ENCODE measurements at places on chromosomes 3 and 15.

GRCh38 chr15:74421302-74422245 is 12.2 kb downstream of the SEMA7A start:
- DNase-seq, result no peak

GRCh38 chr3:78801926-78802561 is 965.8 kb downstream of the ROBO1 start:
- no peak for DNase-seq

DNA sequence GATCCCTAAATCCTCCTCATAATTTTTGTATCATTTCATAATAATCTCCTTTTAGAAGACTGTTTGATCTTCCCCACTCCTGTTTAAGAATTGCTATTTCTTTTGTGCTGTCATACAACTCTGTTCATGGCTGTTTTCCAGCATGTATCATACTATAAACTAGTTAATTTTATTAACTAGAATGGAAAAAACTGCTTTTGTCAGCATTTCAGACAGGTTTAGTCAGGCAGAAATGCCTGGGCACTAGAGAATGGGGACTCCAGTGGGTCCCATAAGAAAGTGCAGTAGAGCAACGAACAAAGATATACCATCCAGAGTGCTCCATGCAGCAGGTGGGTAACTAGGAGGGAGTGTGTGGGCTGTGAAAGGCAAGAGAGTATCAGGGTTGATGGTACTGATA is 523.9 kb downstream of the PLOD2 start:
- no peak for DNase-seq

- no peak for DNase-seq
Observed at GRCh38 chr3:123429362-123430125, 19.3 kb downstream of the ADCY5 start.

- DNase-seq, result peak; percentile 61
Observed at GRCh38 chr3:43996379-43997301, 245.0 kb upstream of the TOPAZ1 start.

- DNase-seq, result no peak
Observed at GRCh38 chr3:146507331-146508120, 36.9 kb downstream of the PLSCR1 start.

DNA sequence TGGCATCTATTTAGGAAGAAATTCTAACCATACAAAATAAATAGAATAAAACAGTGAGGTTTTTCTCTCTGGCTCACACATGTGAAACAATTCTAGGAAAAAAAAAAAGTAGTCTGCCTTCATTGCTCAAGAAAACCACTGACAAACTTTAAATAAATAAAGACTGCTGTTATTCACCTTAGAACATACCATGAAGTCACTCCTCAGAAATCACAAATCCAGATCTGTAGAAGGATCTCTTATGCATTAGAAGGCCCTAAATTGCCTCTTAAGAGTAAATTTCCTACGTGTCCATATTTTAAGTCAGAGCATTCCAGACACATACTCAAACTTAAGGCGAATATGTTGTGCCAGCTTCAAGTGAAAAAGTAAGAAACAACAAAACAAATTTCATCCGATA is 217.3 kb downstream of the ZIC4 start:
- no peak for DNase-seq

DNA sequence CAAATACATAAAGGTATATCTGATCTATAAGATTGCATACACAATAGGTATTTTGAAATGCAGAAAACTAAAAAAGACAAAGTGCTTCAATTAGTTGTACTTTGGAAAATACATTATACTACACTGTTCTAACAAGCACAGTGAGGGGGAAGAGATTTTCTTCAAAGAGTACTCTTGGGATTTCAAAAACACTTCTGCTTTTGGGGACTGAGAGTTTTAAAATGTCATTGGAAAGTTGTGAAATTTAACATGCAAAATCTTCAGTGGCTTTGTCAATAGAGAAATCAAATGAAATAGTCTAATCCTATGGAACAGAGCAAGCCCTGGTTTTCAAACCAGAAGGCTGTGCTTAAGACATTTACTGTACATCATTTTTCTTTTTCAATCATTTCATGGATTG is 322.2 kb upstream of the SEMA6D start:
- no peak for DNase-seq

DNA sequence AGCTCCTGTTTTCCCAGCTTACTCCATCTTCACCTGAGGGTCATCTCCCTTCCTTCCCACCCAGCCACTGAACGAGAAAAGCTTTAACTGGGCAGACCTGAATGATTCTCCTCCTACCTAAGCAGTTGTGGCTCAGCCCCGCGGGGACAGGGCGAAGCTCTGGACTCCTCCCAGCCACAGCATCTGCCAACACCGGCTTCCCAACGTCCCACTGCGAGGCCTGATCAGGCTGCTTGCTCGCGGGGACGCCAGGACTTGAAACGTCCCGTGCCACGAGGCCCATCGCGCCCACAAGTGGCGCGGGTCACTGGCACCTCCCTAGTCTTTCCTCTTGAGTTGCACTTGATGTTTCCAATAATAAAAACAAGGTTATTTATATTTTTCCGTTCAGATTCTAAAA is at the start of gene SPATA16:
Gene SPATA16 (minus strand): TSS at position 250 of the 400 bp plus-strand sequence. CDS start 23,504 bp downstream, outside the sequence.
- no peak for DNase-seq

DNA sequence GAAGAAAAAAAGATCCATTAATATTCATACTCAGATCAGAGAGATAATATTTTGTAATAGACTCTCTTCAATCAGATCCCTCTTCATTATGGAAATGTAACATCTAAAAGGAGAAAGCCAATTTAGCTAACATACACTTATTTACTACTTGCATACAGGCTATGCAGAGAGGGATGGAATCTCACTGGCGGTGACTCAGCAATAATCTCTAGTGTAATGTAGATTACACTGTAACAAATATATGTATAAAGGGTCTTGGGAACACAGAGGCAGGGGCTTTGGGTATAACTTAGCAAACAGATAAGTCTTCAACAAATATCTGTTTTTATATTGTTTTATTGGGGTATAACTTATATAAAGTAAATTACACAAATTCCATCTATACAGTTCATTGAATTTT is 69.6 kb downstream of the CGNL1 start:
- DNase-seq, result no peak

GRCh38 chr15:78374436-78375393 is 34.6 kb downstream of the CRABP1 start:
- DNase-seq, result no peak

GRCh38 chr3:82783194-82783593 is 1021.7 kb upstream of the GBE1 start:
- DNase-seq, result no peak

GRCh38 chr3:102020735-102021134 is 171.4 kb downstream of the NFKBIZ start:
- no peak for DNase-seq

DNA sequence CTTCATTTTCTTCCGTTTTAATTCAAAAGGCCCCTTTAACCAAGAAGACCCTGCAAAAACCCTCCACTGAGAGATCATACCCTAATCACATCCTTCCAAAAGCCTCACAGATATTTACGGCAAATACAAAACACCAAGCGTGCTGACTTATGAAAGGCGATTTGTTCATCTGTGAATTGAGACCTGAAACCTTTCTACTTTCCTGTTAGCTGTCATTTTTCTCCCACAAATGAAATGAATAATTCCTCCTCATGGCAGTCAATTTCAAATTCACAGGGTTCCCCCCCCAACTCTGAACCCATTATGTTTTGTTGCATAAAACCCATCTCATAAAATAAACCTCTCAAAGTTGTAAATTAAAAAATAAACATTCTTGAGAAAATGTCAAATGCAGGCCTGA is 149.6 kb downstream of the PDZRN3 start:
- DNase-seq, result no peak

DNA sequence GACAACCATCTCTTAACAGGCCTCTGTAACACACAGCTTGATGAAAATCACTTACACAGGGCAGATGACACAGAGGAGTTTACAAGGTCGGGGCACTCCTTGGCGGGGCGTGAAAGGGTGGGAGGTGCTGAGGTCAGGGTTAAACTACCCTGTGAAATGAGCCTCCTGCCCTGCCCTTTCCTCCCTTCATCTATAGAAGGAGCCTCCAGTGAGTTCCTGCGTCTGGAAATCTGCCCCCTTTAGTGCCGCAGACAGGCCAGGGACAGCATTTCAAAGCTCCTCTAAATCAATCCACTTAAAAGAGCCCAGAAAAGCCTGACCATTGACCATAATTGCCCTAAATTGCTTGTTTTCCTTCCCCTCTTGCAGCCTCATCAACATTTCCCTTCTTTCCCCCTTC is 1.9 kb downstream of the ROBO1 start:
- DNase-seq, result no peak

- no peak for DNase-seq
Observed at GRCh38 chr3:14204515-14205284, 26.1 kb downstream of the LSM3 start.

GRCh38 chr3:81983382-81983781 is 221.9 kb upstream of the GBE1 start:
- no peak for DNase-seq

DNA sequence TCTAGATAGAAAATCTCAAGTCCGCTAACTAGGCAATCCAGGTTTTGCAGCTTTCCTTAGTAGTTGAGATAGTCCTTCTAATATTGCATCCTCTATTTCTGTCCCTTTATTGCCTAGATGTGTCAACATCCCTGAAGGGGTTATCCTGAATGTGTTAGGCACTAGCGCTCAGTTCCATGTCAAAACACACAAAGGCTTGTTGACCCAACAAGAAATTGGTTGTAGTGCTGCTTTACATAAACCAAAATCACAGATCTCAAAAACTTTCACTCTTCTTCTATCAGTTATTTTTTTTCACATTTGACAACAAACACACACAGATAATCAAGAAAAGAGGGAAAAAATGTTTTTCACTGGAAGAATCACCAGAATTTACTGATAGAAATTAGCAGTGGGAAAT is 51.4 kb upstream of the SOX2 start:
- no peak for DNase-seq

DNA sequence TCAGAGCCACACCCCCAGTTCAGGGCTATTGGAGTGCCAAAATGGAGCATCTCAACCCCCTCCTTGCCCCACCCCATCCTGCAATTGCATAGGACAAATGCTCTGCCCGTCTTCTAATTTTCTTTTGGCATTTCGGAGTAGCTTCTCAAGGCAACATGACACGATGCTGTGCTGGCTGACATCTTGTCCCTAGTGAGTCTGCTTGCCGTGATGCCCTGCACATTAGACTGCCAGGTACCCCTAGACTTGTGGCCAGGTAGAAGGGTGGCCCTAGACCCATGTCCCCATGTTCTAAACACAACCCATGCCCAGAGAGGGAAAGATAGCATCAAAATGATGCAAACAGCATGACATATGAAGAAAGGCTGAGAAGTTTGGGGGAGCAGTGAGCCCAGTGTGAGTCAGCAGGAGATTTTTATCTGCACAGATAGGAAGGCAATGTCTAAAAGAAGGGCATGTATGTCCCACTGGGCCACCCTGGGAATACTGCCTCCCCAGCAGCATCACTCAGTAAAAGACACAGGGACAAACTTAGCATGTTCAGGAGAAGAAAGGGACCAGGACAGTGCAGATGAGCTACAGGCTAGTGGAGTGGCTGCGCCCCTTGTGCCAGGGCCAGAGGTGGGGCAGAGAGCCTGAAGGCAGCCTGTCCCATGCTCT is 36.8 kb downstream of the CA12 start:
- DNase-seq, result no peak

DNA sequence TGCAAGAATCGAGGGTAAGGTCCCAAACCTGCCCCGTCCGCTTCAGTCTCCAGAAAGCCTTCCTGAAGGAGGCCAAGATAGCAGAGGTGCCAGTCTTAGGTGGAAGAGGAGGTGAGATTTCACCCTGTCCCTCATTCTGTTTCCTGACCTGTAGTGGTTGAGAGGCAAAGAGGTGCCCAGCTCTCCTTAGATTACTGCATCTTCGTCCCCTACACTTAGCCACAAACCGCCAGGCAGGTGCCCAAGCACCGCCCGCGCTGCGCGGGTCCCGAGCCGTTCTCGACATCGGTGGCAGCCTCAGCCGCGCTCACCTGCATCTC is 23.8 kb upstream of the POLG start:
- no peak for DNase-seq

Data from right forelimb (tissue), 1 donor.